ENCODE measurements at places on chromosomes 1 and 21. TPM values are rescaled to one million over a fixed set of nuclear protein-coding genes. Genes with fewer than 3 reads are reported as not detected.

The AJAP1 gene
- total RNA-seq = not detected

The EPHB2 gene
- total RNA-seq = 69.1 TPM

The GJA5 gene
- total RNA-seq = 0.55 TPM

The NBPF10 gene
- 1.8 TPM for total RNA-seq

The GSTM1 gene
- total RNA-seq = not detected

The FTCD gene
- 1.5 TPM for total RNA-seq

The DR1 gene
- total RNA-seq = 52.2 TPM

The FAM72C gene
- 2.8 TPM for total RNA-seq

The OR2T5 gene
- total RNA-seq = not detected

The FMO1 gene
- total RNA-seq = not detected

The TEX38 gene
- total RNA-seq = not detected

The FAM163A gene
- not detected for total RNA-seq

The DEDD gene
- 50.2 TPM for total RNA-seq

The KCNQ4 gene
- total RNA-seq = 0.07 TPM

The CHD5 gene
- total RNA-seq = 0.11 TPM

The AQP10 gene
- total RNA-seq = not detected

The BMP8B gene
- total RNA-seq = not detected

The FBLIM1 gene
- 363 TPM for total RNA-seq

The EVI5 gene
- total RNA-seq = 34.4 TPM

The HFM1 gene
- 0.11 TPM for total RNA-seq

The PTPRU gene
- 2.6 TPM for total RNA-seq

The KCNK1 gene
- 1.0 TPM for total RNA-seq

The SELL gene
- 0.67 TPM for total RNA-seq
